ENCODE measurements at places on chromosomes 6 and 20.

GRCh38 chr6:24799541-24799915 lies 811 bp upstream of the ARMH2 start:
- peak; percentile 42 for DNase-seq

DNA sequence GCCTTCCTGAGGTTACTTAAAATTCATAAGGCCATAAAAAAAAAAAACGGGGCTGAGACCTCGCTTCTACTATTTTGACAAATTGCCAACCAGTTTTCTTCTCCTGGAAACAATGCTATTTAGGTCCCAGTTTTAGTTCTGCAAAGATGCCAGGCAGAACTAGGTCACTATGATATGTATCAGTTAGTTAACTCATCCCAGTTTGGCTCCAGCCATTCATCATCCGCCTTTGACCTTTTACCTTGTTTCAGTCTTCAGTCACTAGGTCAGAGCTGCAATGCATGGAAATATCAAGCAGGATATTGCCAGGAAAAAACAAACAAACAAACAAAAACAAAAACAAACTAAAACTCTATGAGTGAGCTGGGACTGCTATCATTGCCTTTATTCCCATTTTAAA lies 29.8 kb upstream of the ENPP4 start:
- no peak for DNase-seq

- DNase-seq, result no peak
Observed at GRCh38 chr20:33025318-33025876, 6.1 kb upstream of the BPIFB6 start.

DNA sequence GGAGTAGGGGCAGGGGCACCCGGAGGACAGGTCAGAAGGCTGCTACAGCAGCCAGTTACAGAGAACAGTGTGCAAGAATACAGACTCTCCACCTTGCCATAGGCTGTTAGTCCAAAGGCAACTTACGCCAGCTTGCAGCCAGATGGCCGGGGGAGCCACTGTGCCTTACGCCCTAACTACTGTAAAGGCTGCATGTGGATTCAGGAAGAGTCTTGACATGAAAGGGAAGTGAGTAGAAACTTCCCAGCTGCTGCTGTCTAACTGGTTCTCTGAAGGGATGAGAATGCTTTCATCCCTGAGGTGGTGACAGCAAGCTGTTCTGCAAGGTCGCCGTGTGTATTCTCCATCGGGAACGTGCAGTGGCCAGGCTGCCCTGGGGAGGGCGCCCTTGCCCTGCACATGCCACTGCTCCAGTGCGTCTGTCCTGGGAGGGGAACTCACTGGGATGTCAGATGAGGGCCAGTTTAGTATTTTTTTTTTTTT lies 46.1 kb downstream of the LYRM4 start:
- DNase-seq, result peak; percentile 17

- no peak for DNase-seq
Observed at GRCh38 chr6:2844008-2844407, 2.3 kb upstream of the SERPINB1 start.

DNA sequence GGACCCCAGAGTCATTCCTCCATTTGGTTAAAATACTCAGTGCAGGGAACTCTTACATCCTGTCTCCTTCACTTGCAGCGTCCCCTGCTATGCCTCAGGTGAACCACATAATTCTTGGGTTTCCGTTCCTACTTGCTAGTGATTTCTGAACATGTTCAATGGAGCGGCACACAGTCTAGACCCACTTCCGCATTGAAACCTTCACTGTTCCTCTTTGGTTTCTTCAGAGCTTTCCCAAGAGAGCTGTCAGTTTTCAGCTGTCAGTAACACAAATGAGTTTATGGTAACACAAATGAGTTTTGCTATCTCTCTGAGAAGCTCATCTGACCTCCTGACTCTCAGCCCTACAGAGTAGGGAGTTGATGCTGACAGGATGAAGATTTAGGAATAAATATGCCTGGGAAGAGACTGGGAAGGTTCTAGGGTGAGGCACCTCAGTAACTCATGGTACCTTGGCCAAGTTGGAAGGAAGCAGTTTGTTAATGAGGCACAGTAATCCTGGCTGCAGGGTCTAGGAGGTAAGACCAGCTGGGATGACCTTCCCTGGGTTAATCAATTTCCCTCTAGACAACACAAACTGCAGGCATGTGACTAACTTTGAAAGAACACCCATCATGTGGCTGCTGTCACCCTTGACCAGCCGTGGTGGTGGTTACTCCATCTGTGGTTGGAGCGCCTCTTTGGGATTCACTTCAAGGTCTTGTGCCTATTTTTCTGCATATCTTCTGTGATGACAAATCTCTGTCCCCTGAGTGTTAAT lies 5.4 kb downstream of the SYS1 start:
- DNase-seq, result no peak

DNA sequence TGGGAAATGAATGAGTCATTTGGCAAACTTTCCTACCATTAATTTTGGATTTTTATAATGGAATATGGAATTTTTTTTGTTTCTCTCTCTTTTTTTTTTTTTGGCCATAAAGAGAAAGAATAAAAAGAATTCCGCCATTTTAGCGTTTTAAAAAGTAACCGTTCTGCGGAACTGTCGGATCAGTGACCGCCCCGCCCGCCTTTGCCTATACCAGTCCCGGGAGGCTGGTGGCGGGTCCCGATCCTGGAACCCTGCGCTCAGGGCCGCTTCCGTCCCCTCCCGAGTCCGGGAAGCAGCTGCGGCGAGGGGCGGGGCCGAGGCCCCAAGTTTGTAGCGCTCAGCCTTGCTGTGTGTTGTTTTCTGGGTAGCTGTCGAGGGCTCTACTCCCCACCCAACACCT lies 609 bp downstream of the L3MBTL1 start:
- DNase-seq, result no peak

DNA sequence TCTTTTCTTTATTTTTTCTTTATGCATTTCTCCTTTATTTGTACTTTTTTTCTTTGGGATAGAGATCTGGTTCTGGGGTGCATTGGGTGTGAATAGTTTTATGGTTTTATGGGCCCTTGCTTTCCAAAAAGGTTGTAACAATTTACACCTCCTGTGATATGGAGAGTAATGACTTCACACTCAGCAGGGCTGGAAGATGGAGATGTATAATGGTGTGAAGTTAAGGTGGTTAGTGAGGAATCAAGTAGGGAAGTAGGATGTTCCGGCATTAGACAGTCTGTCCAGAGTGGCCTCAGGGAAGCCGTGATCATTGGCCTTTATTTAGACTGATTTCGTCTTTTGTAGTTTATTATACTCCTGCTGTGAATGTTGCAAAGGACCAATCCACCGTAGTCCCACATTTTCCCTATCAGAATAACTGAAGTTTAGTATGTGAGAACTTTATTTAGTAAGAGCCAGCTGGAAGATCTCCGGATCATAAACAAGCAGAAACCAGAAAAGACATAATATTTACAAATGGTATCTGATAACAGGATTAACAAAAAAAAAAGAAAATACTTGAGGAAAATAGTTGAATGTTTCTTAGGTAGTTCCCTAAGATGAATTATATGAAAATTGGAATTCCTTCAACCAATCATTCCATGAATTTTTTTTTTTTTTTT lies 255.5 kb downstream of the TBC1D7 start:
- DNase-seq, result no peak

GRCh38 chr6:90135667-90136066 lies 161.0 kb downstream of the BACH2 start:
- no peak for DNase-seq

DNA sequence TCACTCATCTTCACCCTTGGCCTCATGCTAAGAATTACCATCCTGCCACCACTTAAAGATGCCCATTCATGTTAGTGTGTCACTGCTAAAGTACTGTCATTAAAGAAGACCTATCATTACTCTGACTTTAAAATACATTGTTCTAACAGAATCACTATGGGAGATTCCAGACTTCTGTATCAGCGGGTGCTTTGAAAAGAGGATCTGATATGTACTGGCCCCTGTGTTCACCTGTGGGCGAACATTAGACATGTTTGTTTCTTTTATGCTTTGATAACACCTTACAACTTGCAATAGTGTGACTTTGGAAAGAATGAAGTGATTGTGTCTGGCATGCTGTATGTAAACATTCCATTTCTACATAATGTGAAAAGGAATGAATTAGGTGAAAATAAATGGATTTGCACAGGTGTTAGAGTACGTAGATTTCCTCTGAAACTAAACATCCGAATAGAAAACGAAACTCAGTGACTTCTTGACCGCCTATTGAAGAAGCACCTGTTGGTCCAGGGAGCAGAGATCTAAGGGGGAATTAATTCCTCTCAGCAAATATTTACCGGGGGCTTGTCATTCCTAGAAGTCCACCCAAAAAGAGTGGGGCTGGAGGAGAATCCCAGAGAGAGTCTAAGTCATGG lies 132.3 kb downstream of the CARMIL1 start:
- DNase-seq, result no peak

DNA sequence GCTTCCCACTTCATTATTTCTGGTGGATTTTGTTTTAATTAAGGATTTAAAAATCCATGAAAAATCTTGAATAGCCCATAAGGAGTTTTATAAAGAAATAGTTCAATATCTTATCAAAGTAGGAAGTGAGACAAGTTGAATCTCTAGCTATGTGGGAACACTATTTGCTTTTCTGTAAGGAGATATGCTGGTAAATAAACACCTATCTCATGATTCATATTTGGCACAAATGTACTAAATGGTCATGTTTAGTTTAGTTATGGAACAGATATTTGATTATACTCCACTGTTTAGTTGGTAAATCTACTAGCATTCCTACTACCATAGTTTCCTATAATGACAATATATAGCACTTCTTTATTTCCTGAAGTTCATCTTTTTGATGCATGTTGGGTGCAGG lies 239.9 kb upstream of the CEP162 start:
- no peak for DNase-seq

- DNase-seq, result no peak
Observed at GRCh38 chr6:169288591-169288990, 34.9 kb upstream of the THBS2 start.

DNA sequence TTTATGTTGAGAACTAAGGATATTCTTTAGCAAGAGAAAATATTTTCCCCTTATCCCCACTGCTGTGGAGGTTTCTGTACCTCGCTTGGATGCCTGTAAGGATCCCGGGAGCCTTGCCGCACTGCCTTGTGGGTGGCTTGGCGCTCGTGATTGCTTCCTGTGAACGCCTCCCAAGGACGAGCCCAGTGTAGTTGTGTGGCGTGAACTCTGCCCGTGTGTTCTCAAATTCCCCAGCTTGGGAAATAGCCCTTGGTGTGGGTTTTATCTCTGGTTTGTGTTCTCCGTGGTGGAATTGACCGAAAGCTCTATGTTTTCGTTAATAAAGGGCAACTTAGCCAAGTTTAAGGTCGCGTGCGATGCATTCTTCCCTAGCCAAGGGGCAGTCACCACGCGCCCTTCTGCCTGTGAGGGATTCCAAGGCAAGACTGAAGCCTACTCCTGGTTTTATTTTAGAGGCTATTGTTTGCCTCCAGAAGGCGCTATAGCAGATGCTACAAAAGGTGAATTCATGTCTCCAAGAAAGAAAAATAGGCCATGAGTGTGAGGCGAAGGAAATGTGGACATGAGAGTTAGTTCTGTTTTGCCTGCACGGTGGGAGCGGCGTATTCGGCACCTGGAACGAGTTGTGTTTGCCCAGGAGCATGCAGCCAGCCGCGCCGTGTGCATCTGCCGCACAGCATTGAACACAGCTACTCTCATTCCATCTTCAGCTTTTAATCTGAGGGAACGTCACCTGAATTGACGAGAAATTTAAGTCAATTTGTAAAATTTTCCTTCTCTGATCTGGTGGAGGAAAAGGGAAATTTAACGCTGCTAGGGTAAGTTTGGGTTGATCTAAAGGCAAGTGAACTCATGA lies 40.3 kb upstream of the IRF4 start:
- DNase-seq, result no peak

GRCh38 chr6:13260101-13260598 lies 68.2 kb downstream of the TBC1D7 start:
- no peak for DNase-seq

DNA sequence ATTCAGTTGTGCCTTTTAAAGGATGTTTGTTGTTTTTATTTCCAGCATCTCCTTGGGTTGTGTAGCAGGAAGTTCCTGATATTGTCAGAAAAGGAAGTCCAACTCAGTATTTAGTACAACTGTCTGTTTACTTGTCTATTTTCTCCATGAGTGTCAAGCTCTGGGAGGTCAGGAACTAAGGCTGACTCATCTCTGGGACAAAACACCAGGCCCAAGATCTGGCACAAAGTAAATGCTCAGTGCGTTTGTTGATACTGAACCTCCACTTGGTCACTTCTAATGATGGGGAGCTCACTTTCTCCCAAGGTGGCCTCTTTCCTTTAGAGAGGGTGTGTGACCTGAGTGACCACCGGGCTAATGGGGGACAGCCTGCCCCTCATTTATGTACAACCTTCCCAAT lies 12.6 kb upstream of the PIGU start:
- no peak for DNase-seq

DNA sequence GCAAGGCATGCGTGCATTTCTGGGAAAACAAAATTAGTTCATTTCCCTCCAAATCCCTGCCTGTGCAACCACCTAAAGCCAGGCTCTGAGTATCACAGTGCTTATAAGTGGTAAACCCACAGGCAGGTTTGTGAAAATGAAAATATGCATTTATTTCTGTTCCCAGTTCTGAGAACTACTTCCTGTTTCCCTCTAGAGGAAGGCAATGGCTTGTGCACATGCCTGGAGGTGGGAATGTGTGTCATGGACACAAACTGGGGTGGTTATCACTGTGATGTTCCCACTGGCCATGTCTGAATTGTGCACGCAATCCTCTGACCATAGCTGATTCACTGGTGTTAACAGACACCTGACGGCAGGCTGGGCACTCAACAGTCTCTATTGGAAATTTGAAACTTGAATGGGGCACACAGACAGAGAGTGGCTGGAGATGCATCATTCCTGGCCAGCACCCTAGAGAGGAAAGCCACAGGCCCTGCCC lies 26.3 kb downstream of the FAM110A start:
- DNase-seq, result no peak

Measured in HTR-8/SVneo (cell line).